Activated CD8-positive, alpha-beta memory T cell treated with anti-CD3 and anti-CD28 coated beads, Interleukin-2, amount 50 U/mL, for 48 hours (primary cell): ENCODE measurements at places on chromosomes 3 and 15.

DNA sequence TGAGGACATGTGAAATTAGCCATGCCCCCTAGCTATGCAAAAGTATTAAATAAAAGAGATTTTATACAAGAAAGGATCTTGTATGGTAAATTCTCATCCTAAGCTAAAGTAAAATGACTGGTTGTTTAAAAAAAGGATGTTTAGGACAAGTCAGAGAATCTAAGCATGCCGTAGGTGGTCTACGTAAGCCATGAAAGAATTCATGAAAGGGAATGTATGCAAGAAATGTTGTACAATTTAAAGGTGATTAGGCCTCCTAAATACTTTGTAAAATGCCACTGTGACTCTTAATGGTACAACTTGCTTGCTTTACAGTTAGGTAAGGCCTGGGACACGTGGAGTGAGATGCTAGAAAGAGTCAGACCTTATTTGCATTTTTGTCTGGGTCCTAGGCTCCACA lies 209.0 kb downstream of the EFHB start:
- DNase-seq = no peak

- DNase-seq = peak; percentile 57
These were observed 1.0 kb downstream of the ZFAND6 start for GRCh38 chr15:80060356-80061006.

- DNase-seq = no peak
These were observed 13.3 kb upstream of the THUMPD3 start for GRCh38 chr3:9349321-9350117.

DNA sequence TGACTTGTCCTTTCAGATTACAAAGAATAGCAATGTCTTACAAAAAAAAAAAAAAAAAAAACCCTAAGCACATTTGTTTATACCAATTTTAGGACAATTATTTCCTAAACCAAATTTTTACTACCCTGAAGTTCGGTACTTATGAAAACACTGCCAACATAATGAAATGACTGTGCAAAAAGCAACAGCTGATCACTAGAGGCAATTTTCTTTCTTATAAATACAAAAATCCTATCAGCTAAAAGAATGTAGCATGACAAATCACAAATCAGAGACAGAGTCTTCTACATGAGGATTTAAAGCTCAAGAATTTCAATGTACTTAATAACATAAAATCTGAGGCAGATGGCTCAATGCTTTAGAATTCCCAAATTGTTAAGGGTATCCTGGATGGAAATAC lies 191.8 kb downstream of the MAGI1 start:
- DNase-seq = no peak

- no peak for DNase-seq
These were observed 102.8 kb downstream of the STT3B start for GRCh38 chr3:31635545-31635944.

GRCh38 chr3:122975163-122975923 lies 52.2 kb downstream of the SEMA5B start:
- peak; percentile 56 for DNase-seq

DNA sequence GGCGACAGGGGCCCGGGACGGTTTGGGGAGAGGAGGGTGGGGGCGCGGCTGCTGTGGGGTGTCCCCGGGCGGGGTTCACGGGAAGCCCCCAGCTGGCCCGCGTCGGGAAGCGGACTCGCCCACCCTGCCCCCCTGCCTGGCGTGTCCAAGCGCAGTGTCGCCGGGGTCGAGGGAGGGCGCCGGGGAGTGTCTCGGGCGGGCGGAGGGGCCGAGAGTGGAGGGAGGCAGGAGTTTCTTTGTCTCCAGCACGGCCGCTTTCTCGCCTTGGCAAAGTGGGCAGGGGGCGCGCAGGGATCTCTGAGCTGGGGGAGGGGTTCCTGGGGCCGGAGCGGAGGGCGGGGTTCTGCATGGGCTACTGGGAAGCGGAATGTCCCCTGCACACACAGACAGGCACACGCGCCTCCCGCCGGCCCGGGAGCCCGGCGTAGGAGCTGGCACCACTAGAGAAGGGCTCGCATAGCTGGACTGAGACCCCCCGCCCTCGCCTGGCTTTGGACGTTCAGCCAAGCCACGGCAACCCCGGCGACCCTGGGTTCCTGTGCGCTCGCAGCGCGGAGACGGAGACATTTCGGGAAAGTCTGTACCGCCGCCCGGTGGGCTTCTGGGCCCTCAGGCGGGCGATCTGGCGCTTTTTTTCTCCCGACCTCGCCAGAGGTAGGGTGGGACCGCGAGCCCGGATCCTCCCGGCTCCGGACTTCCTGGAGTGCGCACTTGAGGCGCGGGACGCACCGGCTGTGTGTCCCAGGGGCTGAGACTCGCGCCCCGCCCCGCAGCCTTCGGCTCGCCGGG lies 822 bp downstream of the ST8SIA2 start:
- DNase-seq = no peak

DNA sequence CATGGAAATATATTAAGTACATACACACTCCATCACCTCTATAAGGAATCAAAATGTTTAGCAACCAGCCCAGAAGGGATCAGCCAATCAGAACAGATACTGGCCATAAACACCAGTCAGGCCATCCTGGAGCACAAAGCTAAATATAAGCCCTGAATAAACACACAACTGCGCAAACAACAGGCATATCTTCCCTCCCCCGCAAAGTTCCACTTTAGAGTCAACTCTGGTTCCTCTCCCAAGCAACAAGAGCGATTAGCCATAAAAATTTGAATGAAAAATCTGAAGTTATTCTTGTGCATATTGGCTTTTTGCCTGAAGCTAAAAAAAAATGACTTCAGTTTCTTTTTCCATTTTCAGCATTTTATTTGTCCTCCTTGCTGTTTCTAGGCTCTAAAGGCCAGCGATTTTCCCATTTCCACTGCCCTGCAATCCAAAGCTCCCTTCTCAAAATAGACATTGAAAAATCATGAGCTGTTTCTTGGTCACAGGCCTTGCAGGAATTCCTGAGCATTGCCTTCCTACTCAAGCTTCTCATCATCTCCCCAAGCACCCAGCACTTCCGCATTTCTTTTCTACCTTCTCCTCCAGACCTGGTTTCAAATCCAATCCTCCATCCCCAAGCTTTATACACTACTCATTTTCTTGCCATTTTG lies 247.9 kb downstream of the ZMAT3 start:
- no peak for DNase-seq

DNA sequence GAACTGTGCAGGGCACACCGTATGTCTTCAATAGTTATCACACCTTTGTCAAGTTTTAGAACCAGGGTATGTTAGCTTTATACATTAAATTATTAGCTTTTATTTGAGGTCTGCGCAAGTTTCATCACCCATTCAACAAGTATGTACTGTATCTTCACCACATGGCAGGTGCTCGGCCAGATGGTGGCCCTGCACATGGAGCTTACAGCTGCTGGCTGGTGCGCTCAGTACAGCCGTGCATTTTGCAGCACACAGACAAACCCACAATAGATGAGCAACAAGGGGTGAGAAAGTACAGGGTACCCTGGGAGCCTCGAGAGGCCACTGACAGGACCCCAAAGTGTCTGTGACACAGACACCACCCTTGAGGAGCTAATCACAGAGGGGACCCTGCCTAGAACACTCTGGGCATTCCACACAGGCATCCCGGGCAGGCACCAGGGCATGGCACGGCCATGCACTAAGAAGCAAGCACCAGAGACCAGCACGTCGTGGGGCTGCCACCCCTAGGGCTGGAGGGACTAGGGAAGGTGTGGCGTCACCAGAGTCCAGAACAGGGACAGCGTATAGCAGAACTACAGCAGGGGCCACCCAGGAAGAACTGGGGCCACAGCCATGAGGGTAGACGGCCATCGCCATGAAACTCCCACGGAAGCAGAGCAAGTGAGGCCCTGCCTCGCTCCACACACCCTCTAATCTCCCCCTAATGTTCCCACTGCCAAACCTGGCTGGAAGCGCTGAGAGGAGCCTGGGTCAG lies 27.4 kb downstream of the ZXDC start:
- DNase-seq = no peak

- DNase-seq = no peak
These were observed 4.0 kb downstream of the SOX2 start for GRCh38 chr3:181715571-181716340.

DNA sequence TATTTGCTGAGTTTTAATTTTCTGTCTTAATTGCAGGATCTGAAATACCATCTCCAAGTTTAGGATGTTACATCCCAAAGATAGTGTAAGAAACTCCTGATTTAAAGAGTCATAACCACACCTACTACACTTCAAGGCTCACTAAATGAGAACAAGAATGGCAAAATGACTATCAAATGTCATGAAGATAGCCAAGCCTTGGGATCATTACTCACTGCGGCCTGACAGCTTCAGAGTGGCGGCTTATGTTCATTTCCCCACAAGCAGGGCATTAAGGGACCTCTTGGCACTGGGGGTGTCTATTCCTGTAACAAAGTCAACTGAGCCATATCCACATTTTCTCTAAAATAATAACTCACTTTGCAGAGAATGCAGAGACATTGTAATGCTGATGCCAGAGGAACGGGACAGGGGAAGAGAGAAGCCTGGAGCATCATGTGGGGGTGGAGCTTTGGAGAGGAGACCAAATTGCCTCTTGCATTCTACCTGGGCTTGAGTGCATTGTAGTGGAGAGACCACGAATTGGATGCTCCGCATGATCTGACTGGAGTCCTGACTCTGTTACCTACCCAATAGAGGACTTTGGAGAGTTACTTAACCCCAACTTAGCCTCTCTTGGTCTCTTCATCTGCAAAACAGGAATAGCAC lies 219.2 kb downstream of the OPA1 start:
- DNase-seq = peak; percentile 6

DNA sequence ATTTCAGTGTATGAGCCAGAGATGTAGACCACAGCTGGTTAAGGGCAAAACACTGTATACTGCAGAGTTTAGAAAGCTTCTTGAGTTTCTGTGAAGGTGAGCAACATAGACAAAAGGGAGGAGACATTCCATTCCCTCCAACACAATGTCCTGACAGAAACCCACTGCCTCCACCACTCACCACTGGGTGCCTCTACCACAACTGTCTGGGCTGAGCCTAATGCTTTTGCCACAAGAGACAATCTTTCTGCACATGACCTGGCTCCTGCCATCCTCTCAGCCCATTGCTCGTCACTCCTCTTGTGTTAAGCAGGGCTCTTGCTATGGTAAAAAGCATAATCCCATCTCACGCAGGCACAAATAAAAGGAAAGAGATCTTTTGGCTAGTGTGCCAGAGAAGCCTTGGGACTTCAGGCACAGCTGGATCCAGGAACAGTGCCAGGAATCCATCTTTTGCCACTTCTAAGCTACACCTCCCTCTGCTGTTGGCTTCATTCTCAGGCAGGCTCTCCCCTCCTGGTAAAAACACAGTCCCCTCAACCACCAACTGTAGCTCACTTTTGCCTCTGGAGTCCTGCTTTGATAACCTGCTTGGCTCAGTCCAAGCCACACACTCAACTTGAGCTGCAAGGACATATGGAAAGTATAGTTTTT lies 140.6 kb upstream of the PRR20G start:
- peak; percentile 30 for DNase-seq

GRCh38 chr3:175312791-175313190 lies 453.7 kb downstream of the NAALADL2 start:
- no peak for DNase-seq

DNA sequence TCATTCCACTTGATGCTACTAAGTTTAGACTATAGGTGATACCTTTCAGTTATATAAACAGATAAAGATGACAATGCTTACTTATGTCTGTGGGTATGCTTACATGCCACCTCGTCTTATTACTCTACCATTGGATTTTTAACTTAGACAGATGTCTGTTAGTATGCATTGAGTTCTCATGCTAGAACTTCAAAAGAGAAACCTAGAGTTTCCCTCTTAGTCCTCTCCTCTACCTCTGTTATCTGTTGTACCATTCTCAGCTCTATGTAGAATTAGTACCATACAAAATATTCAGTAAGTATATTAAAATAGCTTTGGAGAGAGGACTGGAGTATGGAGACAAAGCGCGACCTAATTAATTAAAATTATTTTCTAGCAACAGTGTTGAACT lies 111.3 kb downstream of the BBX start:
- no peak for DNase-seq

GRCh38 chr15:67032608-67033007 lies 32.8 kb upstream of the SMAD3 start:
- no peak for DNase-seq

GRCh38 chr15:73949496-73949895 lies 23.2 kb downstream of the LOXL1 start:
- no peak for DNase-seq

DNA sequence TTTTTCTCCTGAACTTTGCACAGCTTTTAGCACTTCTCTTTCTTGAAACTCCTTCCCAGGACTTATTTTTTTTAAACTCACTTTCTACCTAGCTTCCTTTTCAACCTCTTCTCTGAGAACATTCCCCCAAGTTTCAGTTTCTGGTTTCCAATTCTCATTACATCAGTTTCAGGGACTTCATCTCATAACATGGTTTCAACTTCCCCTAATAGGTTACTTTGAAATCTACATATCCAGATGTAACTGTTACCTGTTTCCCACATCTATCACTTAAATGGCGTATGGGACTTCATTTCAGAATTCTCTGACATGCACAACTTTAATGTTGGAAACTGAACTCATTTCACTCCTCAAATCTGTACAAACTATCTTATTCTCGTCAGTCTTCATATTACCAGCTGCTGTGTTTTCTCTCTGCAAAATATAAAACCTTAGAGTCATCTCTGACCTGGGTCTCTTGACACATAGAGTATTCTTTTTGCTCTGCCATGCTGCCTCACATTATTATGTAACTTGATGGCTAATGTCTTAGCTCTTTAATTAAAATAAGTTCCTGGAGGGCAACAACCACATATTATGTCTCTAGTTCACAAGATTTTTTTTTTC lies 58.4 kb downstream of the NME9 start:
- no peak for DNase-seq

GRCh38 chr3:61768284-61769037 lies 207.1 kb downstream of the PTPRG start:
- no peak for DNase-seq
